Bronchial epithelial cell (primary cell): ENCODE measurements at places on chromosomes 1 and 21.

GRCh38 chr1:154758346-154758745 is 111.7 kb downstream of the KCNN3 start:
- peak; percentile 29 for DNase-seq

DNA sequence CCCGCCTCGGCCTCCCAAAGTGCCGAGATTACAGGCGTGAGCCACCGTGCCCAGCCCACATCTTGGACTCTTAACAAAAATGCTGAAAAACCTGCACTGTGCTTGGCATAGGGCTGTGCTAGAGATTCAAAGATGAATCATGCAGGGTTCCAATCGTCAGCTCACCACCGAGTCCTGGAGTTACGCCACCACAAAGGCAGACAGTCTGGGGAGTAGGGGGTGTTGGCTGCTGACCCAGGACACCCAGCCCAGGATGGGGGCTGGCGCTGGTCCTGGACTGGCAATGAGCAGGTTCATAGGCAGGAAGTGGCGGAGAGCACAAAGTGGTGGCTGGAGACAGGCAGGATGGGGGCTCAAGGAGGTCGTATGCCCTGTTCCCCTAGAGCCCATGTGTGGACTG is 16.0 kb downstream of the PSRC1 start:
- peak; percentile 84 for DNase-seq

GRCh38 chr1:23428136-23428905 is 3.8 kb upstream of the TCEA3 start:
- DNase-seq, result no peak

GRCh38 chr1:64043976-64044375 is 159.4 kb upstream of the UBE2U start:
- DNase-seq, result no peak

DNA sequence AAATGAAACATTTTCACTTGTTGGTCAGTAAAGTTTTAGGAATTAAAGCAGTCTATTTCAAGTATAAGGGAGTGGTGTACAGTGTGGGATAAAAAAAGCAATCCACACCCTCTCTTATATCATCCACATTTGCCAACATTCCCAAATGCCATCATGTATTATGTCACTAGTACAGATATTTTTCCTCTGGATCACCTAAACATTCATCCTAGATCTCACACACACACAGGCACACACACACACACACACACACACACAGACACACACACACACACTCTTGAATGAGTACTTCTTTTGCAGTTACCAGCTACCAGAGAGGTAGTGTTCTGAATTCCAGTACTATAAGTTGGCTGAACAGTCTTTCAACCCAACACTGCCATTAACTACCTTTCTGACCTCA is 1369.1 kb upstream of the ADGRL4 start:
- DNase-seq, result peak; percentile 96
